EL (cell line): ENCODE measurements at places on chromosomes 5 and 9.
A peak's percentile ranks its signal among the peaks of the same experiment; 100 is the strongest.

DNA sequence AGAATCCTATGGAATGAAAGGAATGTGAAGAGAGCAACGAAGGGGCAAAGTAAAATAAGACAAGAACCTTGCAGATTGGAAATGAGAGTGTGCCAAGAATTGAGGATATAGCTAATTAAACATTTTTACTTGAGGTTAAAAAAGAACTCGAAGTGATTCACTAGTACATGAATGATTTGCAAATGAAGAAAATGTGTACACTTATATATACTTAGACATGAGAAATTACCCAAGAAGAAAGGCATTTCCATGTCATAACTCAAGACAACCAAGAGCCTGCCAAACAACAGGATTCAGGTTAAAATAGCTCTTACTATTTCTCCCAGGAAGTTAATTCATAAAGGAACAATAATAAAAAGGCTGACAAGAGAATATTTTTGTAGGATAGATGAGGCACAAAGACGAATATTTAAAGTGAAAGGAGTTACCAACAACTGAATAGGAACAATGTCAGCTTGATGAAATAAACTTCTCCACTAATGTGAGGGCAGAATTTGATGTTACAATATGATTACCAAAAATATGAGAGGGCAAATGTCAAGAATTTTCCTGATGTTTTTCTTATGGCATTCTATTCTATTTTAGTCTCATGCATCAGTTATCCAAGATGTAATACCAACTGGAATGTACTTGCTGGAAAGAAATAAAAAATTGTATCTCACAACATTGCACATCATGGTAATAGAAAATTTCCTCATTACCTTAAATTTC is 18.9 kb upstream of the NPR3 start:
- DNase-seq = peak; percentile 80

- no peak for DNase-seq
These were observed 16.7 kb downstream of the SLC25A25 start for GRCh38 chr9:128084746-128085145.

GRCh38 chr9:135880438-135880837 is 26.9 kb downstream of the CAMSAP1 start:
- DNase-seq = no peak

DNA sequence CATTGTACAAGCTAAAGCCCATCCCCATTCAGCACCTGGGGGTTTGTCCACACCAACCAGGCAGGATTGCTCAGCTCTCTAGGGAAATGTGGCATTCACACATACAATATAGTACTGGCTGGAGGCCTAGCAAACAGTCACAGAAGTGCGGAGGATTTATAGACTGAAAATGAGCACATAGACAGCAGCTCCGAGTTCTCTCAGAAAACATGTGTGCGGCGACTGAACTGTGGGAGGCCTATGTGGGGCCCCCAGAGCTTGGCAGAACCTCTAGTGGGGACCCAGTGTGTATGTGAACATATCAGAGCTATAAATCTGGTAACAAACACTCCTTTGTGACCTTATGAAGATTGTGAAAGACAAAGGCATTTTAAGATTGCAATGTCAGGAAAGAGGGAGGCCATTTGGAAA is 431.1 kb downstream of the DTWD2 start:
- DNase-seq = no peak

- DNase-seq = peak; percentile 43
These were observed 45.3 kb downstream of the SLC36A1 start for GRCh38 chr5:151492729-151493128.

- no peak for DNase-seq
These were observed 41.0 kb downstream of the FXN start for GRCh38 chr9:69076550-69076949.

DNA sequence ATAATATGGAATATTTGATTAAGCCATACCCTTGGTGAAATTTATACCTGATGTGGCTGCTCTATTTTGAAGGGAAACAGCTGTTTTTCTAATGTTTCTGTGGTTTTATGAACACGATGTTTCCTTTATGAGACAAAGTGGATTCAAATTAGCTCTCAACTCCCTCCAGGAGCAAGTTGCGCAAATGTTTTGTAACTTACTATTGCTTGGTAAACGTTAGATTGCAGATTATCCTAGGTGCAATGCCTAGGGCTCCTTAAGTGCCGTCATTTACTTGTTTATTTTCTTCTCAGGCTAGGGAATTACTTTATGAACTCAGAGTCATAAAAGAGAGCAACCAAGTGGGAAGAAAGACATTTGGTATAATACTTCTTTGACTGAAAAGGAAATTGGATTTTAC is 763.1 kb downstream of the TAF11L14 start:
- no peak for DNase-seq

DNA sequence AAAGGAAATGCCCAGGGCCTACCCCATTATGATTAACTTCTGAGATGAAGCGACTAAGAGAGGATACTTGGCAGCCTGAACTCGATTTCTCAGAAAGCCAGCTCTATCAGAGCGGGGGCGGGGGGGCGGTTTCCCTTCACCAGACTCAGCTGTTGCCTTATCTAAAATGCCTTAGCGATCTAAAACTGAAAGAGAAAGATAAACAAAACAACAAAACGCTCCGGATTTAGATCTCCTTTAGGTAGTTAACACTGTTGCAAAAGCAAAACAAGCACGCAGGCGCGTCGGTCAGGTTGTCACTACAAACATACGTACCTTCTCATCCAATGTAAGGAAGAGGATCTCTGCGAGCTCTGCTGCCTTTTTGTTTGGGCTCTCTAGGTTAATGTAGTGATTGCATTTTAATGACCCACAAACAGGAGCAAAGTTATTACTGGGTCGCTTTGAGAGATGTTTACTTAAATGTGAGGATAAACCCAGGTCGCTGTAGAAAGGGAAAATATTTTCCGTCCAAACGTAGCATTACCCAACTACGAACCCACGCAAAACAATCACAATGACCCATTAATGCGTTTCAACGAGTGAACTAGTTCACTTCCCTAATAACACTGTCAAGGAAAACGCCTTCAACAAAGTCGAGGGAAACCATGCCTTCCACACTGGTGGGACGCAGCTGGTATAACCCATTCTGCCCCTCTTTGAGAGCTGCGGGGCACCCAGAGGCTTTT is 982 bp downstream of the EPB41L4A start:
- DNase-seq = no peak

DNA sequence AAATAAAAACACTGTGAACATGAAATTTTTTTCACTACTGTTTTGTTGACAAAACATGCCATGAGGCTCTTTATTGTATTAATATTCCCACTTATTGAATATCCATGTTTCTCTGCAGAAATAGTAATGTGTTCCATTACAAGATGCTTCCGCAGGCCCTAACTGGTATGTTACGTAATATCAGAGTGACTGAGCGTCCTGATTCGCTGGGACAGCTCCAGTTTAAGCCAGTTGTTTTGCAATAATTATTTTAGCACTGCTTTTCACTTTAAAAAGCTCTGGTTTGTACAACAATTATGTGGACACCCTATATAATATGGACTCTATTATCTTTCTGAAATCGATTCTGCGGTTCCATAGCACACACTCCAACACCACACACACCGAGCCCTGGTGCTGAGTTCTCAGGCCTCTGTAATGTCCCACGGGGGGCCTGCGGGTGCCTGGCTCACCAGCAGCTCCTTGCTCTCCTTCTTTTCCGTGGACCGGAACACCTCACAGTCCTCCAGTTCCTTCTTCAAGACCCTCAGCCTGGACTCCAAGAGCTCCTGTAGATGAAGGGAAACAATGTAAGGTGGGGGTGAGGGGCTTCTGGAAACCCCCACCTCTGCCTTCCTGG is 1.8 kb downstream of the TRIM7 start:
- no peak for DNase-seq

DNA sequence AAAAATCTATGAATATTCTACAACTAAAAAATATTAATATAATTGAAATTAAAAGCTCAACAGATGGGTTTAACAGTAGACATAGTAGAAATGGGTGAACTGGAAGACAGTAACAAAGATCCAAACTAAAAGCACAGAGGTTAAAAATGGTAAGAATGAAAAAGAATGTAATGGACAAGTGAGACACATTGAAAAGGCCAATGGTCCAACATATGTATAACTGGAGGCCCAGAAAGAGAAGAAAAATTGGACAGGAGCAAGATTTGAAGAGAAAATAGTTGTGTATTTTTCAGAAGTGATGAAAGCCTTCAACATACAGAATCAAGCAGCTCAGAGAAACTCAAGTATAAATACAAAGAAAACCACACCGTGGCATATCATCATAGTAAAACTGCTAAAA is 58.6 kb downstream of the PCDHGC5 start:
- no peak for DNase-seq

DNA sequence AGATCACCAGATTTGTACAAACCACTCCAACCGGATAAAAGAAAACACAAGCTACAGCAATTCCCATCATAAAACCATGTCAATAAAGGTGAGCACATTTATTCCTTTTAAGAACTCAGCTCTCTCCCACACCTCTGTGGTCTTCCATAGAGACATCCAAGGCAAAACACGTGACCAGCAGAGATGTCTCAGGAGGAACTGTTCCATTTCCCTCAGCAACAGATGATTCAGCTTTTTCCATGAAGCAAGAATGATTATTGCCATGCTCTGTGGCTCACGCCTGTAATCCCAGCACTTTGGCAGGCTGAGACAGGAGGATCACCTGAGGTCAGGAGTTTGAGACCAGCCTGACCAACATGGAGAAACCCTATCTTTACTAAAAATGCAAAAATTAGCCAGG is 15.8 kb downstream of the GZMK start:
- no peak for DNase-seq

GRCh38 chr5:63916786-63917185 is 45.5 kb downstream of the HTR1A start:
- peak; percentile 8 for DNase-seq

DNA sequence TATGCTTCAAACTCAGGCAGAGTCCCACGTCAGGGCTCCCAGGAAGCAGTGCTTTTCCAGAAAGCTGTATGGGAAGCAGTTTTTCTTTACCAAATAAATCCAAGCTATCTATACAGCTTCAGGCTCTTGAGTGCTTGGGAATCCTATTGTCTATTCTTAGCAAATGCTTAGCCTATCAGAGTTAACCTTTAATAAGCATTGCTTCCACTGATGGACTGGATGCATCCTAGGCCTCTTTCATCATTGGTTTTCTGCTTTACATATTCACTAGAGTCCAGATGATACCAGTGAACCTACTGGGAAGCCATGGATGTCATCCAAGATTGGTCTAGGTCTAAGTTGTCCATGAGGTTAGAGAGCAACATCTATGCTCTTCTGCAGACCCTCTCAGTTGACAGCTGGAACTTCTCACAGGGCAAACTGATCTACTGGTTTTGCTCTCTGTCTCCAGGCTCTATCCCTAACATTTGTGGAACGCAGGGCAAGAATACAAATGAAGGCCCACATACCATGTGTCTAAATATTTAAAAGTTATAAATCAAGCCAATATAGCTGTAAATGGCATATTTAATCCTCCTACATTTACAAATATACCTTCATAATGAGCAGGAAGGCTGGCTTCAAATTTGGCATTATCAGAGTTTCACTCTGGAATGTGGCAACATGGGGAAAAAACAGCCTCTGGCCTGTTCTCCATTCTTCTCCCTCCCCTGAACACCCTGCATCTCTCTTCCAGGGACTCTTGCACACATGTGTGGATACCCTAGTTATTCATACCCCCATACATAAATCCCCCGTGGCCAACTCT is 49.8 kb upstream of the PLPP1 start:
- DNase-seq = no peak

GRCh38 chr9:129701549-129701948 is 36.1 kb downstream of the PRRX2 start:
- DNase-seq = no peak

DNA sequence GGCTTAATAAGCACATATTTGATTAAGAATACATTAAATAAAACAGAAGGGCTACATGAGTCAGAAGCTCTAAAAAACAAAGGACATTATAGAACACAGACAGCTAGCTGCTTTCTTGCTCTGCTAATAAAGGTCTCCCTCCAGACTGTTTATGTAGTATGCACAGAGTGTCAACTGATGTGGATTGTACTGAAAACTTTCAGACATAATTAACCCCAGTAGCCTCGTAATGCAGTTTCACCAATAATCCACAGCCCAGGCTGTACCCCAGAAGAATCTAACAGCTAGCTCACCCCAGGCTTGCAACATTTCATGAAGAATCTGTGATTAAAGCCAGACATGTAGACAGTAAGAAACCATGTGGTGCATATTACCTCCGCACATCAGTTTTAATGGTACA is 30.8 kb downstream of the FGF10 start:
- DNase-seq = no peak

DNA sequence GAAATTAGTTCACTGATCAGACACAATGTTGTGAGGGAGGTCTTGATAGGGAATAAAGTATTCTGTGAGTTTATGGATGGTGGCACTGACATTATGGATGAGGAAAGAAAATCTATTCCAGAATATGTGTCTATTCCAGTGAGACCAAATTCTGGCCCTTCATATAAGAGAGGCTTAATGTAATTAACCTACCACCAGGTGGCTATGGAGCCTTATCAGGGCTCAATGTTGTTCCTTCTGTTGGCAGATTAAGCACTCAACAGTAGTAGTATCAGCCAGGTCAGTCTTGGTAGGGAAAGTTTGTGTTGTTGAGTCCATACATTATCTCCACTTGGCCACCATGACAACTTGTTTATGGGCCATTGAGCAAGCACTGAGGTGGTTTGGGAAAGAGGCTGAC is 41.7 kb upstream of the BARX1 start:
- DNase-seq = no peak

GRCh38 chr9:2386566-2386965 is 235.0 kb upstream of the VLDLR start:
- DNase-seq = no peak

DNA sequence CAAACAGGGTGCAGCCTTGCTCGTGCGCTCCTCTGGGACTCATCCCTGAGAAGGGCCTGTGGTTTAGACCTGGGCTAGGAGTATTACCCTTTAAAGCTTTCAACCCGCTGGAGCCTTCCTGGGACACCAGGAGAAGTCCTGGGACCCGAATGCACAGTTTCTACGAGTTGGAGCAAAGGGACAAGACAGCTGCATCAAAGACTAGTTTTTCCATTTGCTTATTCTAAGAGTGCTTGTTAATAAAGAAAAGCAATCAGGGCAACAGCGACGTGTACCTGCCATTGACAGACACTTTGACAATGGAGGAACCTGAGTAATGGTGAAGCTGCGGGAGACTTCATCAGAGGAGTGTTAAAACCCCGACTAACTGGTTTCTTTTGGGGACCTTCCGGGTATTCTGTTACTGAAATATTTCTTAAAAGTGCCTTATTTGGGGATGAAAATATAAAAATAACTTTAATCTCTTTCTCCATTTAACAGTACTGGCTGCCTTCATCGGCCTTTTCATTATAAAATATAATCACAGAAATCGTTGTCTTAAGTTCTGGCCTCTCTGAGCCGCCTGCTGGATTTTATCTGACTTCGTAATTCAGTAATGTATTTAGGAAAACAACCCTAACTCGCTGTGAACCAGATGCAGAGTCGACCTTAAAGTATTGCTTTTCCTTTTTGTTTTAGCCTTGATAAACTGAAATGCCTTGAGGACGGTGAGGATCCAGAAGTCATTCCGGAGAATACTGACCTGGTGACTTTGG is 732 bp downstream of the SNAPC3 start:
- DNase-seq = peak; percentile 24

DNA sequence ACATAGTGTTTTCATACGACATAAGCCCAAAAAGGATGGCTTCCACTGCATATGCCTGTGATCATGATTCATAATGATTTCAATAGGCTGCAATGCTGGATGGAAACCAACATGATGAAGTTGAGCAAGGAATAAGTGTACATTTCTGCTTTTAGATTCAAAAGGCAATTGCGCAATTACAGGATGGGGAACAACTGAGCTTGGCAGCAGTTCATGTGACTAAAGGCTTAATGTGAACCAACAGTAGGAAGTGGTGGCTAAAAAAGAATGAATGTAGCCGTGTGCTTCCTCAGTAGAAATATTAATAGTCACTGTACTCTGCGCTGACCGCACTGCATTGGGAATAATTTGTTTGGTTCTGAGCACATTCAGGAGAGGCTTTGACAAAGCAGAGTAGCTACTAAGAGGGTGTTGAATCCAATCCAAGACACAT is 51.2 kb downstream of the SLC1A3 start:
- peak; percentile 98 for DNase-seq
